ENCODE measurements at places on chromosomes 5 and 9. TPM values are rescaled to one million over a fixed set of nuclear protein-coding genes. Genes with fewer than 3 reads are reported as not detected.

The SLC46A2 gene
- total RNA-seq, result not detected

The RASGRF2 gene
- total RNA-seq, result 3.3 TPM

The ABLIM3 gene
- total RNA-seq, result 7.3 TPM

The EIF4EBP3 gene
- 2.7 TPM for total RNA-seq

The CCL28 gene
- 0.52 TPM for total RNA-seq

The ZNF608 gene
- 28.5 TPM for total RNA-seq

The ENTREP1 gene
- 3.4 TPM for total RNA-seq

DNA sequence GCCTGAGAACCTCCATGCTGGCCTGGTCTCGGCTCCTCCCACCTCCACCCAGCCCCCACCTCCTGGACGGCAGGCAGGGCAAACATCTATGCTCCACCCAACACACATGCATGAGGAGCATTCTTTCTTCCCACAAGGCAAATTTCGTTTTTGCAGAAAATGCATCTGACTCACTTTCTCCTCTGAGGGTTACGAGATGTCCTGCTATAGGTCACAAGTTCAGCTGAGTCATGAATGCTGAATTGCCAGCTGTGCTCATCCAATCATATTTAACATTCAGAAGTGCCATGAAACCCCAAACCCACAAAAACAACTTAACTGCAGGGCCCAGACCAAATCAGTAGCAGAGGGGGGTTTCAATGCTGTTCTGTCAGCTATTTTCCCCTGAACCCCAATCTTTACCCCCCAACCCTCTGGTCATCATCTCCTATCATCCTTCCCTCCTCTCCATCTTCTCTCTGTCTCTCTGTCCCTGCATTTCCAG lies 39.0 kb upstream of the OSMR start:
- H3K4me3 ChIP-seq, result no peak overlapping the region
- H3K27ac ChIP-seq, result peak overlapping the region; percentile 46
- H3K27me3 ChIP-seq, result no peaks in the 10 kb centered on the region
- peaks cover 5% of the 10 kb centered on the region for H3K4me1 ChIP-seq
- peak; percentile 61 for DNase-seq

DNA sequence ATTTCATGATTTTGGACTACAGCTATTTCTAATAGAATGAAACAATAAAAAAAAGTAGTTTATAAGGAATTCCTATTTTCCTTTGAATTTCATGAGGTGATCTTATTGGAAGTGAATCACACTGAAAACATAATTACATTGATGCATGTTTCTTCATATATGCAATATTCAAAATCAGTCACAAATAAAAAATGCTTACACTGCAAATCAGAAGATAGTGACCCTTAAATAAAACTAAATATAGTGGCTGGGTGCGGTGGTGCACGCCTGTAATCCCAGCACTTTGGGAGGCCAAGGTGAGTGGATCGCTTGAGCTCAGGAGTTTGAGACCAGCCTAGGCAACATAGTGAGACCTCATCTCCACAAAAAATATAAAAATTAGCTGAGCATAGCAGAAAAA lies 79.5 kb downstream of the CDC14B start:
- H3K27me3 ChIP-seq, result no peaks in the 10 kb centered on the region
- no peak overlapping the region for H3K27ac ChIP-seq

DNA sequence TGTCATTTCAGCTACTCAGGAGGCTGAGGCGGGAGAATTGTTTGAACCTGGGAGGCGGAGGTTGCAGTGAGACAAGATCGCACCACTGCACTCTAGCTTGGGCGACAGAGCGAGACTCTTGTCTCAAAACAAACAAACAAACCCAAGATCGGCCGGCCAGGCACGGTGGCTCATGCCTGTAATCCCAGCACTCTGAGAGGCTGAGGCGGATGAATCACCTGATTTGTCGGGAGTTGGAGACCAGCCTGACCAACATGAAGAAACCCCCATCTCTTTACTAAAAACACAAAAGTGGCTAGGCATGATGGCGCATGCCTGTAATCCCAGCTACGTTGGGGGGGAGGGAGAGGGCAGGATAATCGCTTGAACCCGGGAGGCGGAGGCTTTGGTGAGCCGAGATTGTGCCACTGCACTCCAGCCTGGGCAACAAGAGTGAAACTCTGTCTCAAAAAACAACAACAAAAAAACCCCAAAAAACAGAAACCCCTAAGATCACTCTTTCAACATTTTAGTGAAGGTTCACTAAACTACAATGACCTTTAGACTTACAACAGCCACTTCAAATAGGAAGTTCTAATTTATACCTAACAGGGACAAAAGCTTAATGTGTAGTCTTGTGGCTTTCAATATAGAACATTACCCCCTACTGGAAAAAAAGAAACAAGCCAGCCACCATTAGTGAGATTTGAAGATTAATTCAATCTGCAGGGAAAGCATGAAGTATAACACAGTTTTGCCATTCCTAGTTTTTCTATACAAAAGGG lies 7.0 kb downstream of the HSPA9 start:
- peaks cover 7% of the 10 kb centered on the region for H3K4me1 ChIP-seq
- no peaks in the 10 kb centered on the region for H3K27me3 ChIP-seq
- no peak overlapping the region for H3K4me3 ChIP-seq

- no peaks in the 10 kb centered on the region for H3K36me3 ChIP-seq
- peaks cover 12% of the 10 kb centered on the region for H3K4me1 ChIP-seq
- DNase-seq, result peak; percentile 88
- no peaks in the 10 kb centered on the region for H3K27me3 ChIP-seq
- no peak overlapping the region for H3K4me3 ChIP-seq
- H3K27ac ChIP-seq, result no peak overlapping the region
Measured at GRCh38 chr9:137445275-137445807, 4.2 kb upstream of the ENTPD8 start.

- H3K4me1 ChIP-seq, result peaks cover 12% of the 10 kb centered on the region
- no peak overlapping the region for H3K4me3 ChIP-seq
- H3K27me3 ChIP-seq, result no peaks in the 10 kb centered on the region
- DNase-seq, result no peak
Measured at GRCh38 chr9:89446261-89446960, 51.5 kb downstream of the SEMA4D start.

DNA sequence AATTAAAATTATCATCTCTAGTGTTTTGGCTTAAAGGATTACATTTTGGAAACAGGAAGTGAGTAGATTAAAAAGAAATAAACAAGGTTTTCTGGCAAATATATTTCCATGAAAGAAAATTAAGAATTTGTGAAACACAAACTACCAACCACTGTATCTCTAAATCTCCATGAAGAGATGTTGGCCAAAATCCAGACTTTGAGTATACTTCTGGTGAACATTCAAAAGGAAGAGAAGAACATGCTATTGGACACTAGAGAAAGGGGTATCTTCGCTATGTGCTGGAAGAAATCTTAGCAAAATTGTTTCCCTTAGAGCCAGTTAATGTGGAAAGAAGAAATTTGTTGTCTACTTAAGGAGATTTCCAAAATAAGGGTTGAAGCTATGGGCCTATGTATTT lies 710.4 kb upstream of the CTNND2 start:
- H3K4me1 ChIP-seq, result peaks cover 9% of the 10 kb centered on the region
- H3K36me3 ChIP-seq, result no peaks in the 10 kb centered on the region
- no peak overlapping the region for H3K4me3 ChIP-seq
- H3K27me3 ChIP-seq, result no peaks in the 10 kb centered on the region
- no peak overlapping the region for H3K27ac ChIP-seq

GRCh38 chr5:110017854-110018253 lies 328.1 kb downstream of the MAN2A1 start:
- H3K4me1 ChIP-seq, result no peaks in the 10 kb centered on the region
- no peak overlapping the region for H3K4me3 ChIP-seq
- no peak overlapping the region for H3K27ac ChIP-seq
- DNase-seq, result no peak
- H3K27me3 ChIP-seq, result no peaks in the 10 kb centered on the region

DNA sequence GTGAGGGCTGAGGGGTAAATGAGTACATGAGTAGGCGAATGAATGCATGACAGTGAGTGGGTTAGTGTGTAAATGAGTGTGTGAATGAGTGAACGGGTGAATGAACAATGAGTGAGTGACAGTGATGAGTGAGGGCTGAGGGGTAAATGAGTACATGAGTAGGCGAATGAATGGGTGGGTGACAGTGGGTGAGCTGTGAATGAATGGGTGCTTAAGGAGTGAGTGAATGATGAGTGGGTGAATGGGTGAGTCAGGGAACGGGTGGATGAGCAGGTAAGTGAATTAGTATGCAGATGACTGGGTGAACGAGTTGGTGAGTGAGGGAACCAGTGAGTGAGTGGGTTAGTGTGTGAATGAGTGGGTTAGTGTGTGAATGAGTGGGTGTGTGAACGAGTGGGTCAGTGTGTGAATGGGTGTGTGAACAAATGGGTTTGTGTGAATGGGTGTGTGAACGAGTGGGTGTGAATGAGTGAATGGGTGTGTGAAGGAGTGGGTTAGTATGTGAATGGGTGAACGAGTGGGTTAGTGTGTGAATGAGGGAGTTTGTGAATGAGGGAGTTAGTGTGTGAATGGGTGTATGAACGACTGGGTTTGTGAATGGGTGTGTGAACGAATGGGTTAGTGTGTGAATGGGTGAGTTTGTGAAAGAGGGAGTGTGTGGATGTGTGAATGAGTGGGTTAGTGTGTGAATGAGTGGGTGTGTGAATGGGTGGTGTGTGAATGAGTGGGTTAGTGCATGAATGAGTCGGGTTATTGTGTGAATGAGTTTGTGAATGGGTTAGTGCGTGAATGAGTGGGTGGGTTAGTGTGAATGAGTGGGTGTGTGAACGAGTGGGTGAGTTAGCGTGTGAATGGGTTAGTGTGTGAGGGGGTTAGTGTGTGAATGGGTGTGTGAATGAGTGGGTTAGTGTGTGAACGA lies 32.9 kb downstream of the NKD2 start:
- no peak overlapping the region for H3K27ac ChIP-seq
- no peak overlapping the region for H3K4me3 ChIP-seq
- H3K27me3 ChIP-seq, result no peaks in the 10 kb centered on the region
- no peaks in the 10 kb centered on the region for H3K36me3 ChIP-seq
- H3K4me1 ChIP-seq, result no peaks in the 10 kb centered on the region
- no peak for DNase-seq

DNA sequence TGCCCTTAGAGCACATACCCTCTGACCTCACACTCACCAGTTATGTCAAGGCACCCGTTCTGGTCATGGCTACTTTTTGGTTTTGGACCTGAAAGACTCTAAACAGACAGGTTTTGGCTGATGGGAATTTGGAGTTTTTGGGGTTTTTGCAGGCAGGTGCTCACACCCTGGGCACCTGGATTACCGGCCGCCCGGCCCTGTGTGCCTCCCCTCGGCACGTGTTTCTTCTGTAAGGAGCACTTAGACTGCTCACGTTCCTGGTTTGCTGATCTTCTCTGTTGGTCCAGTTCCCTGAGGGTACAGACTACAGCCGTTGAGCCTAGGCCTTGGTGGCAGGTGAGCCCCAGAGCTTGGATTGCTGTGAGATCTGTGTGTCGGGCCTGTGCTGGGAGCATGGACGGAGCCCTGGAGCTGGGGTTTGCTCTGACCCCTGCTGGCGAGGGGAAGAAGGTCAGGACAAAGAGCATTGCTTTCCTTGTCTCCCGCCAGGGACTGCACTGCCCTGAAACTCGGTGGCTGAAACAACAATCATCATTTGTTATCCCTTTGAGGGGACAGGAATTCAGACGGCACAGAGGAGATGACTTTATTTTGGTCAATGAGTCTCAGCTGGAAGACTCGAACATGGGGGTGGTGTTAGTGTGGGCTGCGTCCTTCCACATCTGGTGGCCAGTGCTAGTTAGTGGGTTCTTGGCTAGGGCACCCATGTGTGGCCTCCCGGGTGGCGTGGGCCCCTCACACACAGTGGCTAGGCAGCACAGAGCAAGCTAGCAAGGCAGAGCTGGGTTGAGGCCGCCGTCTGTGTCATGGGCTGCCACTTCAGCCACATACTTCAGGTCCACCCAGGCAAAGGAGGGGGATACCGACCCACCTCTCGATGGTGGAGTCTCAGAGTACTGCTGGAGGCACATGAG lies 76.4 kb downstream of the EHMT1 start:
- no peaks in the 10 kb centered on the region for H3K27me3 ChIP-seq
- DNase-seq, result peak; percentile 71
- H3K27ac ChIP-seq, result no peak overlapping the region

- no peak for DNase-seq
- H3K27ac ChIP-seq, result no peak overlapping the region
- H3K4me3 ChIP-seq, result no peak overlapping the region
- peaks cover 12% of the 10 kb centered on the region for H3K4me1 ChIP-seq
- H3K36me3 ChIP-seq, result no peaks in the 10 kb centered on the region
Measured at GRCh38 chr9:136867480-136867879, 1.4 kb upstream of the EDF1 start.

DNA sequence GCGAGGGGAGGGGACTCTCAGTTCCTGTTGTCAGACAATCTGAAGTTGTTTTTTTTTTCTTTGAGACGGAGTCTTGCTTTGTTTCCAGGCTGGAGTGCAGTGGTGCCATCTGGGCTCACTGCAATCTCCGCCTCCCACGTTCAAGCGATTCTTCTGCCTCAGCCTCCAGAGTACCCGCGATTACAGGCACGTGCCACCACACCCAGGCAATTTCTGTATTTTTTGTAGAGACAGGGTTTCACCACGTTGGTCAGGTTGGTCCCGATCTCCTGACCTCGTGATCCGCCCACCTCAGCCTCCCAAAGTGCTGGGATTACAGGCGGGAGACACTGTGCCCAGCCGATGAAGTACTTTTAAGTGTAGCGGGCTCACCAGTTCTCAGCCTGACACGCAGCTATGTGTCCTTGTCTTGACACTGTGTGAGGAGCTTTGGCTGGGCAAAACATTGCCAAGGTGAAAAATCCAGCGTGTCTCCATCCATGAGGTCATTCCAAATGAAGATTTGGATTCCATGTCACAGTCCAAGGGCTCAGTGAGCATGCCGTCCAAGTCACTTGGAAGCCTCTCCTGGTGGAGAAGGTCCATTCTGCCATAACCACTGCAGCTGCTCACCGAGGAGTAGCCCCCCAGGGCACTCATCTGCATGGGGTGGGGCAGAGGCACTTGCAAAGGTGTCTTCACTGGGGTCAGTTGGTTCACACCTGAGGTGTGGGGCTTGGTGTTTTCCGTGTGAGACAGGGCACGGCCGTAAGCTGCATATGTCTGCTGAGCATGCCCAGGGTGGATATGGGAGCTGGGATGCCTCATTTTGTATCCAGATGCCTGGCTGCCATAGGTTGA lies 32.0 kb downstream of the OR2V1 start:
- no peak overlapping the region for H3K27ac ChIP-seq
- no peaks in the 10 kb centered on the region for H3K36me3 ChIP-seq
- DNase-seq, result no peak
- no peak overlapping the region for H3K4me3 ChIP-seq
- H3K4me1 ChIP-seq, result no peaks in the 10 kb centered on the region

DNA sequence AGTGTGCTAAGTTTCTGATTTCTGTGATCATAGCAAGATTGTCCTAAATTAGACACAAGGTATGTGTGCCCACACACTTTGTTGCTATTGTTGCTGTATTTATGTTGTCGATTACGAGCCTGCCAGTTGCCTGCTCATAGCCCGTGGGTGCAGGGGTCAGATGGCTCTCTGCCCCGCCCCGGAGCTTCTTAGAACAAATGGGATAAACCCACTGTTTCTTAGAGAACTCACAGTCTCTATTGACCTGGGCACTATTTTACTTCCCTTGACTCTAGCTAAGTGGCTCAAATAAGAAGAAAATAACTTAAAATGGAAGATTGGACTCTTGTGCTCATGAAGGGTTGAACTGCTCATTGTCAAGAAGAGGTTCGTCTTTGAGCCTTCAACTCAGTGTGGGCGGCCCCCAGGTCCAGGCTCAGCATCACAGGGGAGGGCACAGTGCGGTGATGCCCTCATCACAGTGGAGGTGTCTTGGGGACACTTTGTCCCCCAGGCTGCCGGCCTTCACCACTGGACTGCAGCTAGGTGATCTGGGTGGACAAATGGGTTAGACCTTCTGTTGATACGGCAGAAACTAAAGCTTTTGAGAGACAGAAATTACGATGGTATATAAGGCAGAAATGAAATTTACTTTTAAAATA lies 155.5 kb downstream of the TENT4A start:
- H3K4me1 ChIP-seq, result peaks cover 6% of the 10 kb centered on the region
- DNase-seq, result peak; percentile 14
- no peak overlapping the region for H3K27ac ChIP-seq
- H3K27me3 ChIP-seq, result no peaks in the 10 kb centered on the region

Measured in hepatocyte (in vitro differentiated cells).